Effector memory CD4-positive, alpha-beta T cell (primary cell): ENCODE measurements at places on chromosomes 13 and 19.
A peak's percentile ranks its signal among the peaks of the same experiment; 100 is the strongest.

DNA sequence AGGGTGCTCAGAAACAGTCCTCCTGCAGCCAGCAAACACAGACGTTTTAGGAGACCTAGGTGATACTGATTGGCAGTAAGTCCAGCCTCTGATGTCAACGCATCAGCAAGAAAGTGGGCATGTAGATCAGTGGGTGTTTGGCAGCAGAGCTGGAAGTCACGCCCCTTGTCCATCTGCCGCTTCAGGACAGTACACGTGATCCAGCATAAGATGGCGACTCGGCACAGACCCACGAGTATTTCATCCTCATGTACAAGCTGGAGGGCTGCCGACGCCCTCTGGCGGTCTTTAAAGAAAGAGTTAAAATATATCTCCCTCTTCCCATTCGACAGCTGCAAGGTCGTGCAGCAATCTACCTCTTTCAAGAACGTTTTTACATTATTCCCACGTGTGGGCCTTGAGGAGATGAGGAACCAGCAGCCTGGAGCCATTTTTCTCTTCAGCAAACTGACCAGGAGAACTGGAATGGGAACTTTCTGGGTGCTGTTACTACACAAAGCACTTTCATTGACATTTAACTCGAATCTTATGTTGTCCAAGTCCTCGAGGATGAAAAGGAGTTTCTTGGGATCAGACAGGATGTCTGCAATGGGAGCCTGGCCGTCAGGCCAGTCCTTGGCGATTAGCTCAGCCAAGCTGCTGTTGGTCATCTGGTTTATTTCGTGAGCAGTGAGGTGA lies 22.3 kb downstream of the NLRP11 start:
- DNase-seq: no peak

- DNase-seq: no peak
Observed at GRCh38 chr13:32515246-32515645, 23.3 kb downstream of the N4BP2L2 start.

DNA sequence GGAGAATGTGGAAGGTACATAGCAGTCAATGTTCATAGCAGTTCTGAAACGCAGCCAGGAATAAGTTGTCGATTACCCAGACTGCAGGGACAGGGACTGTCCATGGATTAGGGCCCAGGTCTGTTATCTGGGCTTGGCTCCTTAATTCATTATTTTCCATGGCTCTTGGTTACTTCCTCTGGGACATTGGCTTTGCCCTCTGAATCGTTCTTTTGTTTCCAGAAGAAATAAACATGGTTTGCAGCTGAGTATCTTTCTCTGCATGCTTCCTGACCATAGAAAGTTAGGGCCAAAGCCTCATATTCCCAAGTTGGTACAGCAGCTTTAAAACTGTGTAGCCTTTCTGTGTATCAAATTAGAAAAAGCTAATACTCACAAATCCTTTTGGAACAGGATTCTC lies 121.7 kb upstream of the MAB21L1 start:
- no peak for DNase-seq

- no peak for DNase-seq
Observed at GRCh38 chr19:54179921-54180461, 7.0 kb upstream of the TMC4 start.

DNA sequence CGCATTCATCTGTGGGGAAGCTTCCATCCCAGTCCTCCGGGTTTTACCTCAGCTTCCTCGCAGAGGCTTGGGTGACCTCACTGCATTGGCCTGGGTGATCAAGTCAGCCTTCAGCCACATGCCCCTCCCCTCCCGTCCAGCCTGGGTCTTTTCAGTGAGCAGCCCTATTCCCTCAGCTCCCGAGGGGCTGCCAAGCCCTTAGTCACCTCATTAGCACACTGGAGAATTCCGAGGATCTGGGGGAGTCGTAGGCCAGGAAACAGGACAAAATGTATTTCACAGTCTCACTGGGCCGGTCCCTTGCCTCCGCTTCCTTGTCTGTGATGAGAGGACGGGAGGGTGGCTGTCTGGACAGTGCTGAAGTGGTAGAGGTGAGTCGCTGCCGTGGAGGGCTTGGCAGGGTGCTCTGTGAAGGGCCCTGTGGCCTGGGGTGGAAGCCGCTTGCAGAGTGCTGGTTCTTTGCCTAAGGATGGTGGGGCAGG lies 19.9 kb downstream of the KDM4B start:
- DNase-seq: no peak

- DNase-seq: peak; percentile 64
Observed at GRCh38 chr19:3135961-3136683, at the start of gene GNA15. Gene GNA15, plus strand, starts transcription at chr19:3136033. Its CDS starts 418 bp downstream, at chr19:3136451.
